ENCODE measurements at places on chromosomes 7 and 10.

DNA sequence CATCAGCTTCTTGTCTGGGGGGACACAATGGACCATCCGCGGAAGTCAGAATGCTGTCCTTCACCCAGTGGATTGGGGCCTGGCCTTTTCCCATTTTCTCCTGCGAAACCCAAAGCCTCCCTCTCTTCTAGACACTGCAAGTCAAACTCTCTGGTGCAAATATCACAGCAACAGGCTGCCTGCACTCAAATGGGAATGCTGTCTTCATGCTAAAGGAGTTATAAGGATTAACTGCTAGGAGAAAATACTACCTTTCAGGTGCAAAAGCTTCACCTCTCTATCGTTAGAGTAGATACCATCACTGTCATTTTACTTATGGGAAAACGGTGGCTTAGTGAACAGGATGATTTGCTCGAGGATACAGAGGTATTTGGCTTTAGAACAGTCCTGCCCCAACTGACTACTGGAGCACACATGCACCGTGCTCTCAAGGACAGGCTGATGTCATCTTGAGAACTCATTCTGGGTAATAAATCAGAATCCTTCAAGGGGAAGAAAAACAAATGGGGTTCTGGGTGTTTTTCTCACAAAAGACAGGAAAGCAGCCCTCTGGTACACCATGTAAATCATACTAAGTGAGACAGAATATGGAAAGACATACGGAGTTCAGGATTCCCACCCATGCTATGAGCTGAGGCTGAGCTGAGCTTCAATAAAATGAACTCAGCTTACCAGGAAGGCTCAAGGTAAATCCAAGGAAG, 100.9 kb downstream of the SAMD9 start:
- no peak for DNase-seq

DNA sequence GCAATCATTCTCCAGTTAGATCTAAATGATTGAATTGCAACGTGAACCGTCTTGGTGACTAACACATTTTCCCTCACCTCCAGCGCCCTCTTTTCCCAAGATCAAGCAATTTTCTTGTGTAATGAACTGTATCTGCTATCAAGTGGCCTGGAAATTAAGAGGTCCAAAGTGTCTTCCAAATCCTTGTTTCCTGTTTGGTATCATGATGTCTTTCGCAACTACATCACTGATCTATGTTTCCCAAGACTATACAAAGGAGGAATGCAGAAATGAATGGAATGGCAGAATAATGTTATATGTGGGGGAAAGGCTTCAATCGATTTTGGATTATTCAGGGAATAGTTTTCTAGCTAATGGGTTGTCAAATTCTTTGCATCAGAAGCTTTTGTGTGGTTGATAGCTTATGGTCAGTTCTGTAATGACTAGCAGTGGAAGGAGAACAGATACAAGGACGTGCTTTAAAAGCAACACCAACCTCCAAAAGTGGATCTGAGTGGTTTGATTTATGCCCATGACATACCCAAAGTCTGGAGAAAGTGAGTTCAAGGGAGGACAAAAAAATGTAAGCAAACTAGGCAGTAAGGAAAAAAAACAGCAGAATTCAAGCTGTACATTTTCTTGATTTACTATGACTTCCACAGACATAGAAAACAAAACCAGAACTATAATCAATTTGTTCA, 14.6 kb upstream of the ZEB1 start:
- no peak for DNase-seq

GRCh38 chr10:48496831-48497779, 107.8 kb downstream of the ARHGAP22 start:
- DNase-seq: no peak

DNA sequence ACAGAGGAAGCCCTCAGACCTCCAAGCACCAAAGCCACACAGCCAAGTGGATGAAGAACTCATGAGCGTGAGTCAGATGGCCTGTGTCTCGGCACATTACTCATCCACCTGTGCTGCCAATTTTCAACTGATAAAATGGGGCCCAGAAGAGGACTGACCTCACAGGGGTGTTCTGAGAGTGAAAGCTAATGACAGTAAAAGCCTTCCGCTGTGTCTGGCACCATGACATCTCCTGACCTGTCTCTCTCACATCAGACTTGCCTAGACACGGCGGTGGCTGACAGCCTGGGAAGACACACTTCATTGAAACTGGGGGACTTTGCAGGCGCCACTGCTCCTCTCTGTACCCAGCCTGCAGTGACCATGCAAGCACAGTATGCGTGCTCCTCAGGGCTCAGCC, 8.3 kb upstream of the SLC18A3 start:
- DNase-seq: no peak

DNA sequence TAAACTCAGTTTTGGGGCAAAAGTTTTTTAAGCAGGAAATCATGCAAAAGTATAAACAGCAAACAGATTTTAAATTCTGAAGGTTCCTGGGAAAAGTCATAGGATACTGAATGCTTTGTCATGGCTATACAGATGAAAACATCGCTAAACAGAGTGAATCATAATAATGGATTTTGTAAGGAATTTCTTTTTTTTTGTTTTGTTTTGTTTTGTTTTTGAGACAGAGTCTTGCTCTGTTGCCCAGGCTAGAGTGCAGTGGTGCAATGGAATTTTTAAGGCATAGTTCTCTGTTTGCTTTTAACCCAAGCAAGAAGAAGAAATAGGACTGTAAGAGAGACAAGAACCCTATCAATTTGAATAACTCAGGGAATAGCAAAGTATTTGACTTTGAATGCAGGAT, 285.3 kb downstream of the NRG3 start:
- no peak for DNase-seq

DNA sequence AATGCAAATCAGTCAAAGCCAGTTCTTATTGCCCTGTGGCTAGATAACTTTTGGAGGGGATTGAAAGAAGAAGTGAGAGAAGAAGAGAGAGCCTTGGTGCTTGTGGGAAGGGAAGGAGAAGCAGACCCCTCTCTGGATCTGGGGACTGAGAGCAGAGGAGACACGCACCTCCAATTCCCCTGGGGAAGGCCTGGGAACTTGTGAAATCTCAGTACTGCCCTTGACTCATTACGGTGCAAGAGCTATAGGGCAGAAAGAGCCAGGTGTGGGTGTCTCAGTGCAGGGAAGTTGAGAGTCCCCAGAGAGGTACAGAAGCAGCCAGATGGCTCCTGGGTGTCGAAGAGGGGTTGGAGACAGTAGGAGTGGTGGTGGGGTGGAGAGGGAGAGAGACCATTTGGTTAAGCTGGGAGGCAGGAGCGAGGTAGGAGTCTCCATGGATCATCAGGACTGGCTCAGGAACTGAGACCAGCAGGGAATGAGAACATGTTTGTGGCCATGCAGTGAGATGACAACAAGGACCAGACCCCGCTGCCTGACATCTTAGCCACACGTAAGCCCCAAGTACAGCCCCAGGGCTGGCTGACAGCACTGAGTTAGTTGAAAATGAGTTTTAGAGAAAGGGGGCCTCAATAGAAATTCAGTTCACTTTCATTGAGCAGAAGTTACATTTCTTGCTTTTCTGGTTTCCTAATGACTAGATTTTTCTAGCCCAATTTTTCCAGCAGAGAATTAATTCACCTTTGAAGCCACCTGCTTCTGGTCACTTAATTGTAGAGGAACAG, 238.2 kb downstream of the BUB3 start:
- no peak for DNase-seq

- no peak for DNase-seq
These were observed 44.2 kb downstream of the DRGX start for GRCh38 chr10:49351669-49352068.

- no peak for DNase-seq
These were observed 25.8 kb downstream of the DOCK1 start for GRCh38 chr10:126930883-126931503.

DNA sequence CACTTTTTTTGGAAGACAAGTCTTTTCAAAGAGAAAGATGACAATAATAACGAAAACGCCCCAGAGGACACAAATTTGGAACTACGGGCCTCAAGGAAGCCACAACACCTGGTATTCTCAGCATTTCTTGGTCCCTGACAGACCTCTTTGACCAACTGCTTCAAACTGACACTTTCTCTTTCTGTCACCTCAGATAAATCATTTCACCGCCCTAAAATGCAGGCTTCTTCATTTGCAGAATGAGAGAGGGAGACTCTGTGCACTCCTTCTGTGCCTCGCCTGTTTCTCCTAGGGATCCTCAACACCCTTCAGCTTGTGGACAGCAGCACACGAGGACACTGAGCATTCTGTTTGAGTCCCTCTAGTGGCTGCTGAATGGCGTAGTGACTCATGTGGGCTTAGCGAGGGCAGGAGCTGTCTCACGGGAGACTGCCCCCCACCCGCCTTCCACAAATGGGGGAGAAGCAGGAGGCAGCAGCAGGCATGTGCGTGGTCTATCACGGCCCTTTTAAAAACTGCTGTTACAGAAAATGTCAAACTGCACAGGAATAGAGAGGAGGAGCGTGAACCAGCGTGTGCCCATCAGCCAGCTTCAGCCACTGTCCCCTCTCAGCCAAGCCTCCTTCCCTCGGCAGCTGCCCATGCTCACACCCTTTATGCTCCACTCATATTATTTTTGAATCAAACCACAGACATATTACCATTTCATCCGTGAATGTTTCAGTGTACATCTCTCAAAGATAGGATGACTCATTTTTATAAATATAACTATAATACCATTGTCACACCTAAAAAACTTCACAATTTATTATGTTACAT, 41.4 kb downstream of the GSDME start:
- DNase-seq: no peak

DNA sequence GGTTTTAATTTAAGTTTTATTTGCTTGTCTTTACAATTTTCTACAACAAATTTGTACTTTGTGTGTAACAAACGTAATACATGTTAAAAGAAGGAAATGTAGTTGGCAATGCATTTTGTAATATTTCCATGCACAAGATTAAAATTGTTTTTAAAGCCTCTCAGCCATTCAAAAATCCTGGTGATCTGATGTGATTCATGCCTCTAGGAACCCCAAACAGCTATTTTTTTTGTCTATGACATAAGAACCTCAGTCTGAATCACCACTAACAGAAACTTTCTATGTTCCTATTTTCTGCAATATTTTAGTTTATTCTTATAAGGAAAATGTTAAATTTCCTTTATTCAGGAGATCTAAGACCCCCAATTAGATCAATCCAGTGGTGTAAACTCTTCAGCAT, 183.1 kb upstream of the YAE1 start:
- DNase-seq: no peak

GRCh38 chr10:69484736-69485135, 33.5 kb downstream of the TSPAN15 start:
- DNase-seq: no peak
